Activated T-helper 1 cell treated with anti-CD3 and anti-CD28 coated beads, Interleukin-12 subunit alpha, Interleukin-12 subunit beta, Interleukin-2, Interleukin-4 antibody, amounts not matched to agents 30 ng/mL and 10 ng/mL and 1 ng/mL, durations not matched to agents 14 hours and 24 hours and 36 hours (primary cell): ENCODE measurements at places on chromosomes 2 and 18. TPM values are rescaled to one million over a fixed set of nuclear protein-coding genes. Genes with fewer than 3 reads are reported as not detected.
A peak's percentile ranks its signal among the peaks of the same experiment; 100 is the strongest.

SERPINB3 gene
- total RNA-seq = not detected in 2 replicates

GAD1 gene
- 4.7 and 5.3 TPM in 2 replicates for total RNA-seq

GALNT3 gene
- total RNA-seq = 3.8 and 4.8 TPM in 2 replicates

KYNU gene
- not detected in 2 replicates for total RNA-seq

SLC4A3 gene
- 0.17 TPM in 1 of 2 replicates, not detected in the other for total RNA-seq

UGT1A5 gene
- not detected in 2 replicates for total RNA-seq

LHCGR gene
- not detected in 2 replicates for total RNA-seq

HTR2B gene
- not detected in 2 replicates for total RNA-seq

CAPN14 gene
- 0.18 and 0.20 TPM in 2 replicates for total RNA-seq

SDC1 gene
- total RNA-seq = 0.26 and 0.27 TPM in 2 replicates

PKDCC gene
- total RNA-seq = not detected in 2 replicates

NTSR2 gene
- total RNA-seq = not detected in 2 replicates

LNPK gene
- 35.2 and 43.6 TPM in 2 replicates for total RNA-seq

CKAP2L gene
- total RNA-seq = 20.9 and 21.2 TPM in 2 replicates

IL1RL2 gene
- total RNA-seq = 0.16 TPM in 1 of 2 replicates, not detected in the other

GRCh38 chr2:59584958-59585357 is 968.5 kb downstream of the BCL11A start:
- DNase-seq = no peak

DNA sequence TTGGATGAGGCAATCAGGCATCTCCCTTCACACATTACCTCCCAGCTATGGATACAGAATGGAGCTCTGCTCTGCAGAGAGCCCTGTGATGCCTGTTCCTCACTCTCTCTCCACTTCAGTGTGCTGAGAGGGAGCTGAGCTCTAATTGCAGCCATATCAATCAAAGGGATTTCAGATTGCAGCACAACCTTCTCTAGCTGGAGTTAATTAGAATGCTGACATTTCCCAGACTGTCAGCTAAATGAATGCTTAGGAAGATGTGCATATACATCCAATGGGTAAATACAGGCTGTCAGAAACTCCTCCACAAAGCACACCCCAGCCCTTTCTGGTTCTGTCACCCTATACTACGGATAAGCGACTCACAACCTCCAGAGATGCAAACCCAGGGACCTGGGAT is 402.6 kb downstream of the EIPR1 start:
- no peak for DNase-seq

DNA sequence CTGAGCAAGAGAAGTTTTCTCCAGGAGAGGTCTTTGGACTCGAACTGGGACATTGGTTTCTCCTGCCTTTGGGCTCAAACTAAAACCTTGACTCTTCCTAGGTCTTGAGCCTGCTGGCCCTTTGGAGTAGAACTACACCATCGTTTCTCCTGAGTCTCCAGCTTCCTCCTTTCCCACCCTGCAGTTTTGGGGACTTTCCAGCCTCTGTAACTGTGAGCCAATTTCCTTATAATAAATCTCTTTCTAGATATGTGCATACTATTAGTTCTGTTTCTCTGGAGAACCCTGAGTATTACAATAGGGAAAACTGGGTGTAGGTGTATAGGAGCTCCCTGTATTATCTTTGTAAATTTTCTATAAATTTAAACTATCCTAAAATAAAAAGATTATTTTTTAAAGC is 219.8 kb upstream of the AGAP1 start:
- no peak for DNase-seq

GRCh38 chr2:214809751-214810564 is 475 bp upstream of the BARD1 start:
- peak; percentile 100 for DNase-seq

GRCh38 chr18:62745089-62745751 is 29.9 kb downstream of the PHLPP1 start:
- no peak for DNase-seq

DNA sequence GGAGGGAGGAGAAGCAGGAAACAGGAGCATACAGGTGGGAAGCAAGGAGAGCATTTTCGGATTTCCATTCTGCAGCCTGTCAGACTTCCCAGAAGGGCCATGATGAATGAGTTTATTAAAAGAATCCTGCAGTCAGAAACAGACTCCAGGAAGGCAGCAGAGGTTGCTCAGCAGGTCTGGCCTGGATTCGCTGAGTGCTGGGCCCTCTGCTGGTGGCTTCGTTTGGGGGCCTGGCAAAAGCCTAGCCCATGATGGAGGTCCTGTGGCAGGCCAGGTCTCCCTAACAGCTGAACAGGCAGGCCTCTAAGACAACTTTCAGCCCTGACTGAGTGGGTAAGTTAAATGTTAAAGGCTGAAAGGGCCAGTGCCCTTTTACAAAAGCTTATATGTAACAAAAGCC is 108.2 kb upstream of the CAPN13 start:
- DNase-seq = no peak

GRCh38 chr2:10894264-10894935 is 17.3 kb upstream of the KCNF1 start:
- DNase-seq = no peak

DNA sequence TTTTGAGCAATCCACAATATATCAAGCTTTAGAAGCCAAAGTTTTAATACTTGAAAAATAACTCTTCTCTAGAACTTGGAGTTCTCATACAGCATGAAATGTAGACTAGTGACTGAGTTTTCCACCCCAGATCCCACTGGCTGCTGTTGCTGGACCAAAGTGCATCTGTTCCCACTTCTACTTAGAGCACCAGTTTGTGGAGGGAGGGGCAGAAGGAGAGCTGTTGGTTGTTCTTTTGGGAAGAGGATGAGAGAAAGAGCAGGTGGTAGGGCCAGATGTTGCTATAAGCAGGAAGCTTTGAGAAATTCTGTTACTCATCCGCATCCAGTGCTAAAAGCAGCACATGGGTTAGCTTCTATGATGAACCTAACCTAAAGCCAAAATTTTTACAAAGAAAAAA is 59.0 kb downstream of the MBD2 start:
- no peak for DNase-seq

DNA sequence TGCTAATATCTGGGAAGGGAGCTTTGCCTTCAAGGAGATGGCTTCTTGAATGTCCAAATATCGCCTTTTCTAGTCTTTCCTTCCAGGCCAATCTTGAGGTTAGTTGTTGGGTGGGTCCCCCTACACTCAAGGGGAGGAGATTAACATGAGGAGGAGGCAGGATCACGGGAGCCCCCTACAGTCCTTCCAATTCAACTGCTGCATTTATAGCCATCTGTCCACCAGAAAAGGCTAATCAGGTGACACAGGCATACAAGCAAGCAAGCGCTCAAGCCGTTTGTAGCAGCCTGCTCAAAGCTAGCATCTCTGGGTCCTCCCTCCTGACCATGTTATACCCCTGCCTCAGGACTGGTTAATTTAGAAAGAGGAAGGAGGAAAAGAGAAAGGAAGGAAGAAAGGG is 87.6 kb downstream of the MRPS9 start:
- DNase-seq = no peak

- DNase-seq = no peak
These were observed 78.0 kb downstream of the UPP2 start for GRCh38 chr2:158179660-158180059.

DNA sequence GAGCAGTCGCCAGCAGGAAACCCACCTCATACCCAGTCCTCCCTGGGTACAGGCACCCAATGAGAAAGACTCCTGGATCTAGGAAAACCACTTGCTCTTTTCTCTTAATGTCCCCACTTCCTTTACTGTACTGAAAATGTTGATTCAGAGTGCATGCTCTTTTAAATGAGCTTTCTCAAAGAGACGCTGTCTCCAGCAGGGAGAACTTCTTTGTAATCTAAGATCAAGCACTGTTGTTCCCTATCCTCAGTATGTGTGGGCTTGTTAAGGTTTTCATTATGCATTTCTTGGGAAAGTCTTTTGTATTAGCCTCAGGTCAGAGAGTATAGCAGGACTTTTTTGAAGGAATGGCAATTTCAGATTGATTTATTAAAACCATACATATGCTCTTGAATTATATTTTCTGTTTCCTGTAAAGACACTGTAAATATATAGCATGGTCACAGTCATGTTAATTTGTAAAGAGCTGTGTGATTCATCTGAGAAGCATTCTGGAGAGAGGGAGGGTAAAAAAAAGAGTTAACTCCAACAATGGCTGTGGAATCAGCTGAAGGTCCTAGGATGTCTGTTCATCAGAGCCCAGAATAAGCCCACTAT is 178.1 kb downstream of the MGAT5 start:
- no peak for DNase-seq

DNA sequence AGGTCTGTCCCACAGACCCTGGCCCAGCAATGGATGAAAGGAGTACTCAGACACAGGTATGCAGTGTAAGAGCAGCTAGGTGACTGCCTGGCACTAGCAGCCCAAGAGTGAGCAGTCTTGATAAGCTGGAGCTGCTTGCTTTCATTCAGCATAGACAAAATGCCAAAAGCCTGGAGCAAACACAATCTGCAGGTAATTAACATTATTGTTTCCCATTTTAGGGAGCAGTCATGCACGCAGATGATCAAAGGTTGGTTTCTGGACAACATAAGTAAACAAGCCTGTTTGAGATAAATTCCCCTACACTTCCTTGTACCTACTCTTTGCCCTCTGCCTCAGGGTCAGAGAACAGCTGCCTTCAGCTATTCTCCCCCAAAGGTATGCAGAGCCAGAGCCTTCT is 73.7 kb upstream of the MSTN start:
- no peak for DNase-seq

GRCh38 chr2:54942373-54942772 is 107.9 kb downstream of the RTN4 start:
- DNase-seq = no peak

GRCh38 chr18:58087928-58088690 is 44.1 kb downstream of the NEDD4L start:
- DNase-seq = no peak

- DNase-seq = no peak
These were observed 166.2 kb downstream of the ALK start for GRCh38 chr2:29755233-29755632.

DNA sequence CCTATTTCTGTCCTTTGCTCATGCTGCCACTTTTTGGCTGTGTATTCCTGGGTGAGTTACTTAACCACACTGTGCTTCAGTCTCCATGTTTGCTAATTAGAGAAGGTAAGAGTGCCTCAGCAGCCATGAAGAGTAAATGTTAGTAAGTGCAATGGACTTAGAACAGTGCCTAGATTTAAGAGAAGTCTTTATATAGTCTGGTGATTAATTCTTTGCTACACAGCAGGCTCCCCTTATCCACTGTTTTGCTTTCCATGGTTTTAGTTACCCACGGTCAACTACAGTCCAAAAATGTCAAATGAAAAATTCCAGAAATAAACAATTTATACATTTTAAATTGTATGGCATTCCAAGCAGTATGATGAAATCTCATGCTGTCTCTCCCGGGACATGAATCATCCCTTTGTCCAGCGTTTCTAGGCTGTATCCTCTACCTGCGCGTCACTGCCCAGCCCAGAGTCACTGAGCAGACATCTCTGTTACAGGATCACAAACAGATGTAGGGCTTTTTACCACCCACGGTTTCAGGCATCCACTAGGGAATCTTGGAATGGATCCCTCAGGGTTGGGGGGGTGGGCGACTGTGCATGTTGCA is 91.0 kb downstream of the CTIF start:
- DNase-seq = no peak

- no peak for DNase-seq
These were observed 75.1 kb downstream of the DCC start for GRCh38 chr18:52415131-52415530.

GRCh38 chr2:191952515-191953270 is 105.8 kb upstream of the CAVIN2 start:
- no peak for DNase-seq

DNA sequence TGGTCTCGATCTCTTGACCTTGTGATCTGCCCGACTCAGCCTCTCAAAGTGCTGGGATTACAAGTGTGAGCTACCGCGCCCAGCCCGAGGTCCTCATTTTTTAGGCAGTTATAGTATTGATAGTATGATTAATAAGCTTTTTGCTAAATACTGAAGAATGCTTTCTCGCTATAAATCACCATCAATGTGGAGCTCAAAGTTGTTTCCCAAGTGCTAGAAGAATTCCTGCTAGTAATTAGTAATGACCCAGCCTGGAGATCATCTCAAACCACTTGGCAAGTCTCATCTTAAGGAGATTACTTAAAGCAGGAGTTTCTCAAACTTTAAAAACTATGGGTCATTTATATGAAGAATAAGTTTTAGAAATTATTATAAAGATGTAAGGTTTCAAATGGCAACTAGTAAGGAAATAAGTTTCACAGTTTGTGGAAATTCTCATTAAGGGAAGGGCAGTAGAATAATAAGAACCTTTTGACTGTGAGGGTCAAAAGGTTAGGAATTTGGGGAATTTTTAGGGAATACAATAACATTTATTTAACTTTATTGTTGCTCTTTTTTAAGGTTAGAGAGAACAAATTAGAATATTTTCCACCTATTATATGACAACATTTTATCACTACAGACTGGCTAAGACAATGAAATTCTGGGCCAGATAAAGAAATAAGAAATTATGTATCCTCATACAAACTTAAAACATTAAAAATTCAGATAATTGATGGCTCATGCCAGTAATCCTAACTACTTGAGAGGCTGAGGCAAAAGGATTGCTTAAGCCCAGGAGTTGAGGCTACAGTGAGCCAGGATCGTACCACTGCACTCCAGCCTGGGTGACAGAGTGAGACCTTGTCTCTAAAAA is 148.6 kb upstream of the MAP3K20 start:
- no peak for DNase-seq

- DNase-seq = no peak
These were observed 168.7 kb upstream of the RASGRP3 start for GRCh38 chr2:33307659-33308270.

- DNase-seq = no peak
These were observed 562.9 kb downstream of the ARHGAP15 start for GRCh38 chr2:143692162-143692561.

- no peak for DNase-seq
These were observed 8.4 kb upstream of the IER3IP1 start for GRCh38 chr18:47184419-47185050.

GRCh38 chr2:11079136-11079824 is 76.0 kb upstream of the SLC66A3 start:
- DNase-seq = no peak

DNA sequence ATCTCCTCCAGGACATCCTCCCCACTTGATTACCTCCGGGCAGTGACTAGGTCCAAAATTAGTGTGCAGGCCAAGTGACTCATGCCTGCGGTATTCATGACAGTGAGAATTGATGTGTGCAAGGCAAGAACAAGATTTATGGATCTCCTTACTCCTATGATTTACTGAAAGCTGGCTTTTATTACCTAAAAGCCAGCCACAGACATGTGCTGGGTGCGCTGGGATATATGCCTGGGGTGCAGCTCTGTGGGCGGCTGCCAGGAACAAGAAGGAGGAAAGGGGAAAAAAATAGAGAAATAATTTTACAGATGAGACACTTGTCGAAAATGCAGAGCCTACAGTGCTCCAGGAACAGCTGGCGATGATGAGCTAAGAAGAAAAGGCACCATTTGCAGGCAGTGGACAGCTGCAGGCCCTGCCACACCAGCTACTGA is 359.3 kb downstream of the CMPK2 start:
- DNase-seq = no peak

- no peak for DNase-seq
These were observed 41.1 kb downstream of the STK17B start for GRCh38 chr2:196130039-196130825.
